ENCODE measurements at places on chromosomes 4 and X.
A peak's percentile ranks its signal among the peaks of the same experiment; 100 is the strongest.

GRCh38 chr4:79917246-79917645 is 155.8 kb downstream of the ANTXR2 start:
- DNase-seq: peak; percentile 31

DNA sequence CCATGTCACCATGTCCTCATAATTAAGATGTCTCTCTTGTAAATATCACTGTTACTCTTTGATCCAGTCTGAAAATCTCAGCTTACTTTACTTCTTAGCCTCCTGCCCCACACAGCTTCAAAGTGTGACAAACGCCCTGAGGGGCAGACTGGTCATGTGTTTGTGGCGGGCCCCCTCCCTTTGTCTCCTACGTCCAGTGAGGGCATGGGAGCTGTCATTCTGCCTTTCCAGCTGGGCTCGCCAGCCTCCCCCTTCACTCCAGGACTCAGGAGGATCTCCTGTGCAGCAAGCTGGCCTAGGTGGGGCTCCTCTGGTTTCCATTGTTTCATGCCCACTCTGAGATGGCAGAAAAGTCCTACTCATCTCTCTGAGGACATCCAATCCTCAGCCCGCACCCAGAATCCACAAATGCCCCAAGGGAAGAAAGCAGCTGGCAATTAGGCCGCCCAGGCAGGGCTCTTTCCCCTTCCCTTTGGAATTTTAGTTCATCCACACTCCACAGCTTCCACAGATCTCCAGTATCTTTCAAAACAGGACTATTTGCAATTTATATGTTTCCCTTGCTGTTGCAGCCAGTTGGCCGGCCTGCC is 86.4 kb upstream of the C4orf50 start:
- DNase-seq: no peak

- no peak for DNase-seq
Measured at GRCh38 chr4:20256381-20256881, 4.7 kb downstream of the SLIT2 start.

- DNase-seq: no peak
Measured at GRCh38 chr4:90537491-90537890, 410.3 kb downstream of the CCSER1 start.

DNA sequence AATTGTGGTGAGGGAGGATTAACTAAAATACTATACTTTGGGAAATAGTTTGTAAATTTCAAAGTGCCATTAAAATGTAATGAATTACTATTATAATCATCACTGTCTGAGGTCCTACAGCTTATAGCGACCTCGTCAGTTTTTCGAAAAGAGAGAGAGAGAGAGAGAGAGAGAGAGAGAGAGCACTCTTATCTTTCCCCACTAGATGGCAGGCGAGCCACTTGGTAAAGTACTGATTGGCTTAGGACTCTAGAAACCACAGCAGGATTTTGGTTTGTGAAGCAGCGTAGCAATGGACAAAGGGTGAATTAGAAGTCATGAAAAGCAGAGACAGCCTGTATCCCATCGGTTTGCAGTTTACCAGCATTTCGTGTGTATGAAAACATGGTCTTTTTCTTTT is 52.5 kb downstream of the LINC00632 start:
- DNase-seq: peak; percentile 36

GRCh38 chrX:49101629-49101984 is 21.9 kb upstream of the WDR45 start:
- DNase-seq: no peak

- no peak for DNase-seq
Measured at GRCh38 chrX:99242001-99242400, 1168.1 kb downstream of the PCDH19 start.

DNA sequence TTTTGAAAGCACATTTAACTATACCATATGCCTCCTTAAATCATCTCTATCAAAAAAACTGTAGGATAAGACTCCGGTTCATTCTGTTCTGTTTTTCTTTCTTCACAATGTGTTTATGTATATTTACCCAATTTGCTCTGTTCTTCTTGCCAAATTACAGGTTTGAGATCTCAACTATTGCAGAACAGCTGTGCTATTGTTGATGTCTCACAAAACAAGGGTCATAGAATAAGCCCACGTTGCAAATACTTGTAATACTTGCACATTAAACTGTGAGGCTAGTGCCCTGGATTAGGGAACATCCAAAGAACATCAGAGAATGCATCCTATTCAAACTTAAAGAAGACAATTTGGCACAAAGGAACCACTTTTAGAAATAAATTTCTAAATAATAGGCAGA is 45.4 kb downstream of the ANTXR2 start:
- no peak for DNase-seq

DNA sequence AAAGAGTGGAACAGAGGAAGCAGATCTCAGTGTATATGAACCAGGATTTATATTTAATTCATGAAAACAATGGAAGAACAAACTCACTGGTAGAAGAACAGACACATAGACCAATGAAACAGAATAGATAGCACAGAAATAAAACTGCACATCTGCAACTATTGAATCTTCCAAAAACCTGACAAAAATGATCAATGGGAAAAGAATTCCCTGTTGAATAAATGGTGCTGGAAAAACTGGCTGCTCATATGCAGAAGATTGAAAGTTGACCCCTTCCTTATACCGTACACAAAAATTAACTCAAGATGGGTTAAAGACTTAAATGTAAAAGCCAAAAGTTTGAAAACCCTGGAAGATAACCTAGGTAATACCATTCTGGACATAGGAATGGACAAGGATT is 391.0 kb downstream of the MAGEB5 start:
- DNase-seq: no peak

DNA sequence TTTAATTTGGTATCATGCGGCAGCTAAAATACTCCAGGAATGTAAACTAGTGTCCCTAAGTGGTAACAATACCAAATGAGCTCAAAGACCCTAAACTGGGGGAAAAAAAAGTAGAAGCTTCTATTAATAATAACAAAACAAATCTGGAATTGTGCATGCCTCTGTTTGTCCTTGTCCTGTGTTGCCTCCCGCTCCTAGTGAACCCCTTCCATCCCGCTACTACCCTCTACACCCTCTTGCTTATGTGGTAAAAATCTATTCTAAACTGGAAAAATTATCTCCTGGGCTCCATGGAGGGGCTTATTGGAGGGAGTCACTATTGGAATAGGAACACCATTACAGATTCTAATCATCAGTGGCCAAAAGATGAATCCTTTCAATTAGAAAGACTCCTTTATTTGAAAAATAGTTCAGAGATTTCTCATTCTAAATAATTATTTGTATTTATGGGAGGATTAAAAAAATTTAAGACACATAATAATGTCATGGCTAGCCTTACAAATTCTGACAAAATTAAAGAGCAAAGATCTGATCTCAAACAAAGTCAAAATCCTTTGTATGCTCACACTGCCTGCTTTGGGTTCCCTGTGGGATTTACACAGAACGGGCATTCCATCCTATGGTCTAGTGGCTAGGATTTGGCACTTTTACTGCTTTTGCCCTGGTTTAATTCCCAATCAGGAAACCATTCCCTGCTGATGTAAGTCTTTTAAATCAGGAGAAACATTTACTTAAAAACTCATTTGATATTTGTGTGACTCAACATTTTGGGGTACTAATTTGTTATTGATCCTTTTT is 34.7 kb upstream of the FMR1 start:
- DNase-seq: no peak

DNA sequence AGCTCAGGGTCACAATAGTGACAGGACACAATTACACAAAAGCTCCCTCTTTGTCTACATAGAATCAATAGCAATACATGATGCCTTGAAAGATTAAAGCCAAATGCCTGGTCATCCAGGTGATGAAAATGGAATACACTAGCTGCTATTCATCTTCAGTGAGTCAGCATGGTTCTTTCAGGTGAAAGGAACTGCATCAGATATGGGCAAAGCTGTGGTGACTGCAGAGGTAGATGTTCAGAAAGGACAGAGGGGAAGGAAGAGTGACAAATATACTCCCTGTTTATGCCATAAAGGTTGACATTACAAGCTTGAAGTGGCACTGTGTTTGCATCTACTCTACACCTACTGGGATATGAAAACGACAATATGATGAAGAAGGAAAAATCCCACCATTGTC is 20.0 kb upstream of the FTHL17 start:
- no peak for DNase-seq

- DNase-seq: no peak
Measured at GRCh38 chr4:136562834-136563233, 969.5 kb downstream of the PCDH18 start.

DNA sequence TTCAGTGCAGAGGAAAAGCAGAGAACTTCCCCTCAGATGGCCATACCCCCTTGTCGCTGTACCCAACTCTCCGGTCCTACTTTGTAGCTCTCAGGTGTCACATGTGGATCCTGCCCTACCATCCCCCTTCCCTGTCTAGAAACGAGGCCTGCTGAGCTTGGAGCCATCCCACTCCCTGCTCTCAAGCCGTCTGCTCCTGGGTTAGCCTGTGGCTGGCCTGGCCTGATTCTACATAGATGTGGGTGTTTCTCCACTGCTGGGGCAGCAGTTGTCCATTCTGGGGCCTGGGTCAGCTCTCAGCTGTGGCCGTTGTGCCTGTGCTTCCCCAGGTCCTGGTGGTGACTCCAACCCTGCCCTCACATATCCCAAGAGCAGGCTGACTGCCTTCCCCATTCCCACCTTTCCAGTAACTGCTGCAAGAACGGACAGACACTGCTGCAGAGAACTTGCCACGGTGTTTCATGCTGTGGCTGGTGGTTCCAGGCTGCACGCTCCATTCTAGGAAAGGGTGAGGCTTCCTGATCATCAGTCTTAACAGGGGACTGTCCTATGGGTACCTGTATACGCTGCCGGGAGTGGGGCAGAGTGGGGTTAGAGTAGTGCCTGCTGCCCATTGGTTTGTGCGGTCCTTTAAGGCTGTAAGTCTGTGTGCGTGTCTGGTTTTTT is 3.6 kb downstream of the IL9R start:
- DNase-seq: no peak

DNA sequence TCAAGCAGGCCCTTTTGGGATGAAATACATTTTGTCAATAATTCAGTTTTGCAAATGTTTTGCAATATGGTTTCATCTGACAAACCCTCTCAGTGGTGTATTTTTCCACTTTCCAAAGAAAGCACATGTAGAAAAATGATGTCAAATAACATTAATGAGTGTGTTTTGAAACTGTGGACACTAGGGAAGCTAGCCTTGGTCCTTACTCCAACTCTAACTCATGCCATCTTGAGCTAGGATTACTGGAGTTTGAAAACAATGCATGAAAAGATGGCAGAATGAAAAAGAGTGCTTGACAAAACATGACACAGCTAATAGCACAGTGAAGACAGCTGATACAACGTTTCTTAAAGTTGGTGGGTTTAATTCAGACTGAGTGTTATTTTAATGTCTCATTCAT is 41.4 kb downstream of the HAND2 start:
- no peak for DNase-seq

DNA sequence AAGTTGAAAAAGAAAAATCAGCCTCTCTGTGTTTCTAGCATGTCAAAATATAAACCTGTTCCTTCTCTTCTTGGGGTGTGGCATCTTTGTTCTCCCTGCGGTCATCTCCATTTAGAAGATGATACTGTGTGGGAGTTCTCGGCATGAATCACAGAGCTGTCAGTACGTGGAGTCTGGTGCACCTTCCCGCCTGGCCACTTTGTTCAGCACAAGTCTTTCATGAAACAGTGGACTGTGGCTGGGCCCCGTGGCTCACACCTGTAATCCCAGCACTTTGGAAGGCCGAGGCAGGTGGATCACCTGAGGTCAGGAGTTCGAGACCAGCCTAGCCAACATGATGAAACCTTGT is 166.5 kb downstream of the MAML3 start:
- no peak for DNase-seq

DNA sequence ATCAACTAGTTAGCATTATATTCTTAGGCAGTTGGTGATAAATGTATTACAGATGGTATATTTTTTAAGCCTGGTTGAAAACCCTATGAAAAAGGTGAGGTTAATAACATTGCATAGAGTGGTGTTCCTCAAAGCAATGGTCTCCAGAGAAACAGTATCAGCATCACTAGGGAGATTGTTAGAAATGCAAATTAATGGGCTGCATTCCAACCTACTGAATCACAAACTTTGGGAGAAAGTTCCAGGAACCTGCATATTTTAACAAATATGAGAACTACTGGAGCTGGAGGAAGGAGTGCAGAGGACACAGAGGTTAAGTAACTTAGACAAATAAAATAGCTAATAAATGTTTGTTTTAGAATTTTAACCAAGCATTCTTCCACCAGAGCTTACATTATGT is 166.9 kb upstream of the PCDH10 start:
- DNase-seq: no peak

- DNase-seq: no peak
Measured at GRCh38 chrX:134969726-134970125, 21.1 kb upstream of the SMIM10 start.

DNA sequence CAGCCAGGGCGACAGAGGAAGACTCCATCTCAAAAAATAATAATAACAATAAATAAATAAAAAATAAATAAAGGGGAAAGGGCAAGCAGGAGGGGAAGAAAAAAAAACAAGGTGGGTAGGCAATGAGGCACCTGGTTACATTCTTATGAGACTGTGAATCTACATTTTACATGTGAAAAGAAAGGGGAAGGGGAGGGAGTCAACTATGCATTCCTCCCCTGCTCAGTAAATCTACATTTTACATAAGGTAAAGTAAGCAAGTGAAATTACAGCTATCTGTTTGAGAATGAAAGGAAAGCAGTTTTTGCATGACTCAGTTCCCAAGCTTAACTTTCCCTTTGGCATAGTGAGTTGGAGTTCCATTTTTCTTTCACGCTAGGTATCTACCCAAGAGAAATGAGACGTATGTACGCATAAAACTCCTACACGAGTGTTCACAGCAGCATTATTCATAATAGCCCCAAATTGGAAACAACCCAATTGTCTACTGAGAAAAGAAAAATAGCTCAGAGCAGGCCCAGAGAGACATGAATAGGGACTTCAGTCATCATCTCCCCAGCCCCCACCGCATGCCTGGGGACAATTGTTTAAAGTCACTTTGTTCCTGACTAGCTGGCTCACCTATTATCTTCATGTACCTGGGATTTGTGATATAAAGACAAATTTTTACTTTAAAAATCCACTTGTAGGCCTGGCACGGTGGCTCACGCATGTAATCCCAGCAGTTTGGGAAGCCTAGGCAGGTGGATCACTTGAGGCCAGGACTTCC is 52.4 kb downstream of the DDX3X start:
- DNase-seq: no peak

- no peak for DNase-seq
Measured at GRCh38 chr4:13984991-13985800, 357.7 kb upstream of the BOD1L1 start.

DNA sequence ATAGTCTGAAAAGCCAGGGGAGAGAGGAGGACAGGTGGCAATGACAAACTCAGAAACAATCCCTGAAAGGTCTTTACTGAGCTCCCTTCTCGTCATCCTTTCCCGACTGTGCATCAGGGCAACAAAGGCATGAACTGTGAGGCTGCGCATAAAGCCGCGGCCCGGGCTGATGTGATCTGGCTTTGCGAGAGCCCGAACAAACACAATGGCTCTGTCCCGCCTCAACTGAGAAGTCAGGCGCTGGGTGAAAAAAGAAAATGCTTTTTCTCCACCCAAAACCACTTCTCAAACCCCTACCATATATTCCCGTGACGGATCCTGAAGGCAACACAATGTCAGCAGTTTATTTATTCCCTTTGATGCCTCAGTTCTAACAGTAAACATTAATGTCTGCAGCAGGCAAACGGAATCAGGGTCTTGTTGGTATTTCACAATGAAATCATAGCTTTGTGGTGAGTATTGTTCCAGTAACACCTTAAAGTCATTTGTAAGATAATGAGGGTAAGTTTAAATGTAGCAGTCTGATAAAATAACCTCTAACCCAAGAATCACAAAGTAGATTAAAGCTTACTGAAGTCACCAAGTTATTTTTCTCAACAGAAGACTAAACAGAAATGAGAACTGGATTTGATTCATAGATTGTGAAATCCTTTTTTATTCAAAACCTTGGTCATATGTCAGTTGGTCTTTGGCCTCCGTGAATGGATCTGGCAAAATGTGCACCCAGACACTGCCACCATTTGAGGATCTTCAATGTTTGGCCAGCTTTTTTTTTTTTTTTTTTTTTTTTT is 67.4 kb downstream of the APBB2 start:
- peak; percentile 35 for DNase-seq

Data from left cardiac atrium (tissue), 4 donors.